ENCODE measurements at places on chromosomes 12 and 14.

DNA sequence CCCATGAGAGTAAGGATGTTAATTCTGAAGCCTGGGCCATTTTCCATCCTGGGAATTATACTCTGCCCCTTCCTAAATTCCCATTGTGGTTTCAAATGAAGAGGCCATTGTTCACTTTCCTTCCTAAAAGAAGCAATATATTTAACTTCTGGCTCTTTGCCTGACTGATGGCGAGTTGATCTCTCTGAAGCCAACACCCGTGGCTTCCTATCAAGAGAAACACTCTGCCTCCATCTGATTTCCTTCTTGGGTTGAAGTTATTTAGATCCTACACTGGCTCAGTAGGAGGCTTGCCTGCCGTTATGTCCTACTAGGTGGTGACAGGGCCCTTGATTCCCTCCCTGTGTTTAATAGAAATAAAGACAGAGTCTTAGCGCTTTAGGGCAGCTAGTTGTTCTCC lies 97.4 kb downstream of the PRKCH start:
- DNase-seq = no peak

DNA sequence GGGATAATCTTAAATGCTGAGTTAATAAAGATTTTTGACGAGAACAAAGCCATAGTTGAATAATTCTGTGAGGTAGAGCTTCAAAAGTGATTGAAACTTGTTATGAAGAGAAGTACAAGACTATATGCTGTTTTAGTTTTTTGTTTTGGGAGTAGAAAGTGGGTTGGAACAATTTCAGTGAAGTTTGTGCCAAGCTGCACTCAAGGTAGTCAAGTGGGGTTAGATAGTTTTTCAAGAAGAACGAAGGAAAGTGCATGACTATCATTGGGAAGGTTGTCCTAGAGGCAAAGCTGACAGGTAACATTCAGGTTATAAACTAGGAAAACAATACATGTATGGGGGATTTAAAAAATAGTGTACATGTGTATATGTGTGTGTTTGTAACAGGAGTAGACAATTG lies 16.2 kb downstream of the FUT8 start:
- DNase-seq = no peak

- DNase-seq = no peak
Measured at GRCh38 chr12:3077572-3078081, 448 bp downstream of the TSPAN9 start.

GRCh38 chr12:127893895-127894609 lies 372.9 kb upstream of the TMEM132C start:
- DNase-seq = no peak

GRCh38 chr12:121968876-121969275 lies 50.5 kb downstream of the CFAP251 start:
- no peak for DNase-seq

DNA sequence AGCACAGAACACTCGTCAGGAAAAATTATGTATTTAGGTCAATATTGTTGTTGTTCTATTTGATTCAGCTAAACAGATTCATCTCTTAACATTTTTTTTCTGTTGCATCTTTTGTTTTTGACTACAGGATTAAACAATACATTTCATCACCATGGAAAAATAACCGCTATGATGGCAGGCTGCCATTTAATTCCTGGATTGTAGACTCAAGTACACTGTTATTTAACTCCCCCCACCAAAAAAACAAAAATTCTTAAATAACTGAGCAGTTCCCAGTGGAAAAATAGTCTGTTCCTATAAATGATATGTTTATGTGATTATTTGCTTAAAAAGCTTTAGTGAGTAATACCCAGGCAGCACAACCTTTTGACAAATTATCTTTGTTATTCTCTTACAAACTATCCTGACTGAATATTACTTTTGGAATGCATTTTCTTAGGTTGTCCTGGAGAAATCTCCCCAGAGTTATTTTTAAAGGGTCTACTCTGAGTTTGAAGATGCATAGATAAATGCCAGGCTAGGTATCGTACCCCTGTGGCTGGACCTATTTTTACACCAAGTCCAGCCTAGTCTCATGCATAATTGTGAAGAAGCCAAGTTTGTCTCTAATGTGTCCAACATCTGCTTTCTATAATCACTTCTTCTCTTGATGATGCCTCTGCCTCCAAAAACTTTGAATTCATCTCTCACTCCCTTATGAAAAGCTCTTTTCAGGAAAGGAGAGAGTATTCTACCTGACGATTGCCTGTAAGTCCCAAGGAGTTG lies 3.7 kb downstream of the KERA start:
- no peak for DNase-seq

All from NCI-H1048 (cell line).